Hypothalamus (tissue), 51 donors: ENCODE measurements at places on chromosomes 16 and 17.

GRCh38 chr16:69165584-69165983 is 21.4 kb upstream of the SNTB2 start:
- DNase-seq = no peak

DNA sequence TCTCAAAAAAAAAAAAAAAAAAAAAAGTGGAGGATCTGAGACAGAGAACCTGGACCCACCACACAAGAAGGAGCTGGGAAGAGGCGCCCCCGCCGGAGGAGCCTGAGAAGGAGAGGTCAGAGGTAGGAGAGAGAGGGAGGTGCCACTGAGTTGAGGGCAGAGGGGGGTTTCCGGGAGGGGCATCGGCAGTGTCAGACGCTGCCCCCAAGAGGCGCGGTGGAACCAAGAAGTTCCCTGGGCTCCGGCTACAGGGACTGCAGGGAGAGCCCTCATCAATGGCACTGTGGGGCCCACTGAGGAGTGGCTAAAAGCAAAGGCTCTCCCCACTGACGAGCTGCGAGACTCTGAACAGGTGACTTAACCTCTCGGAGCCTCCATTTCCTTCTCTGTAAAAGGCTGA is 4.2 kb downstream of the CCDC42 start:
- DNase-seq = no peak

DNA sequence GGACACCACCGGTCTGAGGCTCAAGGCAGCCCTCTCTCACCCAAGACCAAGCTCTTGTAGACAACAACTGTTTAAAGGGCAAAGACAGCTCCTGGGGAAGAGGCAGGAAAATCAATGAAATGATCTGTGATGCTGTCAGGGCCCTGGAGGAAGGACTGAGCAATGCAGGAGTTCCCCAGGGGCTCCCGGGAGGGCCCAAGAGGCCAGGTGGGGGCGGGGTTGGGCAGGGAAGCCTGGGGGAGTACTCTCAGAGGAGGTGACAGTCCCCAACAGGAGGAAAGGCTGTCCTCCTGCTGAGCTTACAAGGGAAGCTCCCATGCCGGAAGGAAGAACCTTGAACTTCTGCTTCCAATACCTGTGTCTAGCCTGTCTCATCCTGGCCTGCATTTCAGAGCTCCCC is 8.3 kb upstream of the NOS2 start:
- no peak for DNase-seq

- no peak for DNase-seq
Measured at GRCh38 chr16:29699324-29700219, 20.6 kb downstream of the QPRT start.

DNA sequence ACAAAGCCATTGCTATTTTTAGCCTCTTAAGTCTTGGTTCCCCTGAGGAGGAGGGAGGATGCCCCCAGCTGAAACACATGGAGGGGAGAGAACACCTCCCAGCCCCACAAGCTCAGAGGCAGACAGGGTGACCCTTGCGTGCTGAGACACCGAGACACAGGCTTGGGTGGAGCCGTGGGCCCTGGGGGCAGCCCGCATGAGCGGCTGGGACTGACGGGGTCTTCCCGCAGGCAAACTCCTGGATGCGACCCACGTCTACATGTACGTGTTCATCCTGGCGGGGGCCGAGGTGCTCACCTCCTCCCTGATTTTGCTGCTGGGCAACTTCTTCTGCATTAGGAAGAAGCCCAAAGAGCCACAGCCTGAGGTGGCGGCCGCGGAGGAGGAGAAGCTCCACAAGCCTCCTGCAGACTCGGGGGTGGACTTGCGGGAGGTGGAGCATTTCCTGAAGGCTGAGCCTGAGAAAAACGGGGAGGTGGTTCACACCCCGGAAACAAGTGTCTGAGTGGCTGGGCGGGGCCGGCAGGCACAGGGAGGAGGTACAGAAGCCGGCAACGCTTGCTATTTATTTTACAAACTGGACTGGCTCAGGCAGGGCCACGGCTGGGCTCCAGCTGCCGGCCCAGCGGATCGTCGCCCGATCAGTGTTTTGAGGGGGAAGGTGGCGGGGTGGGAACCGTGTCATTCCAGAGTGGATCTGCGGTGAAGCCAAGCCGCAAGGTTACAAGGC is 9.8 kb downstream of the SLC16A3 start:
- no peak for DNase-seq

GRCh38 chr17:66652840-66653507 is 181.9 kb upstream of the CACNG5 start:
- DNase-seq = no peak

DNA sequence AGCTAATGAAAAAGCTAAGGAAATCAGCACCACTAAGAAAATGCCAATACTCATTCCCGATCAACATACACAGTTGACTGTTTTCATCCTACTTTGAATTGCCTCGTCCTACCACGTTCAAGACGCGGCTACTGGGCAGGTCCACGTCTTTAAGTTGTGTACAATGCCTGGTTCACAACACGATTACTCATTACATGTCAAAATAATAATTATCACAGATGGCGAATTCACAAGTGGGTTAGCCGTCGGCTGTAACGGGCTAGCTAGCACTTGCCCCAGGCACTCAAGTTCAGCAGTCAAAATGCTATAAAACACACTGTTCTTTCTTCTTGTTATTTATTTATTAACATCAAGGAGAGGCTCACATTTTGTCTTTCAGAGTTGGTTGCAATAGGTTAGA is 124.2 kb downstream of the ZFHX3 start:
- no peak for DNase-seq

DNA sequence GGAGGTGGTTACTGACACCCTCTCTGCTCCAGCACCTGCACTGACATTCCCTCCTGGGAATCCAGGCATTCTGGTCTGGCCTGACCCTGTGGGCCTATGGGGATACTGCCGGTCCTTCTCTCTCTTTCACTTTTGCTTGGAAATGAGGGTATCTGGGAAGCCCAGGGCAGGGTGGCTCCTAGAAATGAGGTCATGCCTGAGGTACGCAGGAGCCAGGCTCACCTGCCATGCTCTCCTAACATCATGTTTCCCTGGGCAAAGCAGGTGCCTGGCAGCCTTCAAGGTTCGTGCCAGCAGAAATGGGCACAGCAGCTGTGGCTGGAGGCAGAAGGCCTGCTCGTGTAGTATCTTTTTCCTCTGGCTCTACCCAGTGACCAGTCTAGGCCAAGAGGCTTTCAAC is 3.3 kb downstream of the ITGA3 start:
- DNase-seq = no peak
